ENCODE measurements at places on chromosomes 3 and 15. TPM values are rescaled to one million over a fixed set of nuclear protein-coding genes. Genes with fewer than 3 reads are reported as not detected.

DNA sequence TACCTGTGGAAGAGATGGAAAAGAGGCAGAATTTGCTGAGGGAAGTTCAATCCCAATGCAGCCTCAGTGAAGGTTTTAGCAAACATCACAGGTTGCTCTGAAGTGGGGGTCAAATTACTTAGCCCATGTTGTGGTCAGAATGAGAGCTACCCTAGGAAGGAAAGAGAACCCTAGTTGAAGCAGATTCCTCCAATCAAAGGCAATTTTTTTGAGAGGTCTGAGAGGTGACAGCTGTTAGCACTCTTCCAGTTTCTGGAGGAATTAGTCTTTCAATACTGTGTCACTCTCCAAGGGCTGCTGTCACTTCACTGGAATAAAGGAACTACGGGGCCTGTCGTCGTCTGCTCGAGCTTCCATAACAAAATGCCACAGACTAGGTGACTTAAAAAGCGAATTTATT, 584.2 kb upstream of the DPPA4 start:
- H3K4me3 ChIP-seq: peak overlapping the region; percentile 49
- H3K27me3 ChIP-seq: no peaks in the 10 kb centered on the region

GRCh38 chr15:66864871-66865281, 162.8 kb downstream of the SMAD6 start:
- no peak overlapping the region for H3K4me3 ChIP-seq
- H3K36me3 ChIP-seq: no peaks in the 10 kb centered on the region
- no peak for DNase-seq
- H3K4me1 ChIP-seq: no peaks in the 10 kb centered on the region

GRCh38 chr15:91929509-91929908, 76.0 kb downstream of the SLCO3A1 start:
- H3K4me1 ChIP-seq: no peaks in the 10 kb centered on the region
- no peaks in the 10 kb centered on the region for H3K27me3 ChIP-seq
- no peak overlapping the region for H3K4me3 ChIP-seq
- no peak overlapping the region for H3K27ac ChIP-seq
- DNase-seq: no peak

DNA sequence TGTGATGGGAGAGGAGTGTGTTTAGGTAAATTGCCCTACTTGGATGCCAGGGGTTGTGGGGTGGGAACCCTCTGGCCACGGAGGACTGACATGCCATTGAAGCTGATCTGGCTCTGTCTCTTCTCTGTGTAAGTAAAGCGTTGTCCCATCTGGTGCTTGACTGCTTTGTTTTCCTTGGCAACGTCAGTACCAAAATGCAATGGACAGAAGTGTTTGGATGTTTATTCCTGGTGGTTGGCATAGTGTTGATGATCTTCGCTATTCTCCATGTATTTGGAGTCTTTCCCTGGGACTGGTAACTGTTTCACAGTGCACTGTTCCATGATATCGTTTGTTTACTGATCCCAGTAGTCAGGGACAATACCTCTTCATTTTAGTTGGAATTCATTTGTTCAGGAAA, 130.5 kb upstream of the MCTP2 start:
- no peak overlapping the region for H3K4me3 ChIP-seq
- H3K27ac ChIP-seq: no peak overlapping the region
- no peaks in the 10 kb centered on the region for H3K36me3 ChIP-seq
- H3K4me1 ChIP-seq: 0 out of 2 replicates have a peak, but pooled peaks cover 4% of the 10 kb centered on the region
- no peak for DNase-seq

GRCh38 chr3:13041113-13041776, 32.0 kb downstream of the IQSEC1 start:
- H3K27me3 ChIP-seq: peaks cover 65% of the 10 kb centered on the region
- no peak overlapping the region for H3K4me3 ChIP-seq
- DNase-seq: peak; percentile 39
- H3K27ac ChIP-seq: no peak overlapping the region
- H3K4me1 ChIP-seq: peaks cover 7% of the 10 kb centered on the region
- no peaks in the 10 kb centered on the region for H3K36me3 ChIP-seq

Gene LIPH
- not detected for total RNA-seq

DNA sequence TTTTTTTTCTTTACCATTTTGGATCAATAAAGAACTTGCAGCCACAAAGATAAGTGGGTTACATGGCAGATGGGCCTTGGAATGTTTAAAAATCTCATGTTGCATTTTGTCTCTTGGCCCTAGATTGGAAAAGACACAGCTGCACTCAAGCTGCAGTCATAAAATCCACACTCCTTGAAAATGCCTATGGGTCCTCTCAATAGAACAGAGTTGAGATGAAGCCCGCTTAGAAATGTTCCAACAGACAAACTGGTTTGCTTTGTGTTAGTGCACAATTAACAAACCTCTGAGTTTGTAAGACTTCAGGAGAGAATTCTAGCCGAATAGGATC, 401.2 kb upstream of the CDIN1 start:
- H3K4me1 ChIP-seq: no peaks in the 10 kb centered on the region
- no peaks in the 10 kb centered on the region for H3K36me3 ChIP-seq
- H3K4me3 ChIP-seq: no peak overlapping the region
- no peak for DNase-seq

DNA sequence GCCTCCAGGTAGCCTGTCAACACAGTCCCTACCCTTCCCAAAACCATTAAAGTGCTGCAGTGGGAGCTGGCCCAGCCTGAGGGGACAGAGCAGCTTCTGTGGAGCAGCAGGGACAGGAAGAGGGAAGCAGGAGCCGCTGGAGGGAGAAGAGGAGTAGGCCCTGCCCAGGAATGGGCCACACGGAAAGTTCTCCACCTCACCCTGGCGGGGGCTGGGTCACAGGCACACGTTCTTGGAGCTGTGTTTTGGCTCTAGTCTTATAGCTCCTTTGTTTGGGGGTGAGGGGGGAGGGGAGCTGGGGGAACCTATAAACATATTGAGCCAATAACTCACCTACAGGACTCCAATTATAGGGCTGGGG, 508.6 kb downstream of the SHQ1 start:
- no peak for DNase-seq
- H3K36me3 ChIP-seq: no peaks in the 10 kb centered on the region
- peak overlapping the region; percentile 67 for H3K27ac ChIP-seq

Measured in SJCRH30 (cell line).